ENCODE measurements at places on chromosomes 2 and 18.

DNA sequence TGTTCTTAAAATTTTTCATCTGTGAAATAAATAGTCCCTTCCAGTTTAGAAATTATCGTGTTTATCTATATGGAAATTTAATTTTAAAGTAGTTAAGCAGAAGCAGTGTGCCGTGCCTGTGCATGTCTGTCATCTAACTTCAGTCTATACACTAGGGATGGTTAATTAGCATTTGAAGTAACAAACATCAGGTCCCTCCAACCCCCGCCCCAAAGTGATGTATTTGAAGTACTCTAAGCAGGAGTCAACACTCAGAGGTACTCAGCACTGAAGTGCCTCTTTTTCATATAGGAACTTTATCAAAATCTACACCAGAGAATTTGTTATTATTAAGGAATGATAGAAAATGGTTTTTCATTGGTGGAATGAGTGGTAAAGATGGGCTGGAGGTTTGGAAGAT is 33.0 kb downstream of the LANCL1 start:
- no peak overlapping the region for H3K27ac ChIP-seq
- no peaks in the 10 kb centered on the region for H3K27me3 ChIP-seq
- H3K4me3 ChIP-seq = no peak overlapping the region
- H3K36me3 ChIP-seq = peaks cover 28% of the 10 kb centered on the region

DNA sequence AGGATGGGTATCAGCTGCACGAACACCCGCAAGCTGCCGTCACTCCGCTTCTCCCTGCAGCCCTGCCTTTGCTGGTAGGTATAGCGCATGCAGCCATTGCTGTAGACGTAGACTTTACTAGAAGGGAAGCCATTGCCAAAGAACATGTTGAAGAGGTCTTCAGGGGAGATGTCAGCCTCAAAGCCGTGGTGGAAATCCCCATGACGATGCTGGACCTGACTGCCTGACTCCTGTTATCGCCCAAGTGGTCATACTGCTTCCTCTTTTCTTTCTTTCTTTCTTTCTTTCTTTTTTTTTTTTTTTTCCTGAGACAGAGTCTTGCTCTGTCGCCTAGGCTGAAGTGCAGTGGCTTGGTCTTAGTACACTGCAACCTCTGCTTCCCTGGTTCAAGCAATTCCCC is 68.7 kb upstream of the SPRED2 start:
- no peak overlapping the region for H3K4me3 ChIP-seq
- peaks cover 17% of the 10 kb centered on the region for H3K27me3 ChIP-seq
- no peak overlapping the region for H3K27ac ChIP-seq
- no peaks in the 10 kb centered on the region for H3K36me3 ChIP-seq

GRCh38 chr2:71166812-71167211 is 36.4 kb downstream of the MPHOSPH10 start:
- H3K4me1 ChIP-seq = peaks cover 7% of the 10 kb centered on the region
- H3K36me3 ChIP-seq = no peaks in the 10 kb centered on the region
- no peak overlapping the region for H3K27ac ChIP-seq
- H3K4me3 ChIP-seq = no peak overlapping the region
- DNase-seq = no peak
- no peaks in the 10 kb centered on the region for H3K27me3 ChIP-seq

DNA sequence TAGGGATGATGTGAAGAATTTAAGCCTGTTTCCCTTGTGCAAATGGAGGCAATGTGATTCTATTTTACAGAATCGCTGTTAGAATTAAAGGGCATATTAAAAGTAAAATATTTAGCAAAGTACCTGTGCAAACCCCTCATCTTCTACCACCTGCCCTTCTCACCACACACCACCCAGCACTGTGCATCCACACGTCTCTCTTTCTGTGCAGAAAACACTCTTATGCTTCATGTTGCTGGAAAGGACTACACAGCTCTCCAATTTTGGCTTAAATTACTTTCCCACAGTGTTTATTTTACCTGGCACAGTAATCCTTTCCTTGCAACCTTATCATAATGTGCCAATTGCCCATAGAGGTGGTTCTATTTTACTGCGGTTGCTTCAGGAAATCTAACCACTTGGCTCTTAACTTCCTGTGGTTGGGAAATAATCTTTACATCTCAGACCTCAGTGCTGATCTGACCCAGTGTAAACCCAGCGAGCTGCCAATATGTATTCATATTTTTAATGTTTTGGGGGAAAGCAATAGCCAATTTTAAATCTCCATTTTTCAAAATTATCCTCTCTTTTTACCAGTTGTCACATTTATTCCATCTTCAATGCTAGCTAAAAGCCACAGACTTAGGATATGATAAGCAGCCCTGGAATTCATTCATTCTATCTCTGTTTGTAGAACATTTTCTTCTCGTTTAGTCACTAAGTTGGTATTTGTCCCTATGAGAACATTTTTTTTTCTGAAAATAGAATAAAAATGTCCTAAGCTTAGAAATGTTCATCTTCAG is 250.9 kb downstream of the DSEL start:
- H3K4me3 ChIP-seq = peak overlapping the region; percentile 11
- DNase-seq = no peak
- H3K27ac ChIP-seq = no peak overlapping the region
- H3K4me1 ChIP-seq = peaks cover 38% of the 10 kb centered on the region

- H3K27me3 ChIP-seq = no peaks in the 10 kb centered on the region
- H3K27ac ChIP-seq = no peak overlapping the region
- DNase-seq = no peak
- H3K4me1 ChIP-seq = peaks cover 14% of the 10 kb centered on the region
- no peaks in the 10 kb centered on the region for H3K36me3 ChIP-seq
Observed at GRCh38 chr2:218169757-218170546, 3.2 kb upstream of the CXCR1 start.

DNA sequence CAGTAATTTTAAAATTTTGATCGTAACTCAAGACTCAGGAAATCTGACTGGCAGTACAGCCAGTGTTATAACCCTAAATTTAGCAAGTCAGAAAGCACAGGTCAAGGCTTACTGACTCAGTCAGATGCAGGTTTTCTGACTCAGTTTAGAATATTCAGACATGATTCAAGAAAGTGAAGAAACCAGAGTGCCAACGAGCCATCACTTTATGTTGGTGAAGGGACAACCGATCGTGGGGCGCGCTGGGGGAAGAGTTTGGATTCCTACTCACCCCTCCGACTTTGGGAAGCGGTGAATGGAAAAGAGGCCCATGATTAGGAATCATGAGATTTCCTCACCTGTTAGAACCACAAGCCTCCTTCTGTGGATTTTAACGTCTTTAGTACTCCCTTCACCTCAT is 998 bp downstream of the RNF149 start:
- H3K36me3 ChIP-seq = peaks cover 3% of the 10 kb centered on the region
- peak overlapping the region; percentile 98 for H3K4me3 ChIP-seq
- DNase-seq = peak; percentile 46
- H3K27me3 ChIP-seq = no peaks in the 10 kb centered on the region

GRCh38 chr2:208757364-208757763 is 350.8 kb downstream of the PTH2R start:
- H3K4me1 ChIP-seq = no peaks in the 10 kb centered on the region
- H3K27me3 ChIP-seq = no peaks in the 10 kb centered on the region

GRCh38 chr18:25177631-25178030 is 174.3 kb downstream of the ZNF521 start:
- no peaks in the 10 kb centered on the region for H3K4me1 ChIP-seq
- no peaks in the 10 kb centered on the region for H3K27me3 ChIP-seq
- DNase-seq = no peak
- H3K4me3 ChIP-seq = no peak overlapping the region
- no peaks in the 10 kb centered on the region for H3K36me3 ChIP-seq

GRCh38 chr2:50612306-50612705 is 419.6 kb downstream of the NRXN1 start:
- no peak overlapping the region for H3K27ac ChIP-seq
- DNase-seq = no peak
- no peaks in the 10 kb centered on the region for H3K36me3 ChIP-seq

- H3K27ac ChIP-seq = no peak overlapping the region
Observed at GRCh38 chr2:64769392-64770044, 115.8 kb upstream of the SERTAD2 start.

DNA sequence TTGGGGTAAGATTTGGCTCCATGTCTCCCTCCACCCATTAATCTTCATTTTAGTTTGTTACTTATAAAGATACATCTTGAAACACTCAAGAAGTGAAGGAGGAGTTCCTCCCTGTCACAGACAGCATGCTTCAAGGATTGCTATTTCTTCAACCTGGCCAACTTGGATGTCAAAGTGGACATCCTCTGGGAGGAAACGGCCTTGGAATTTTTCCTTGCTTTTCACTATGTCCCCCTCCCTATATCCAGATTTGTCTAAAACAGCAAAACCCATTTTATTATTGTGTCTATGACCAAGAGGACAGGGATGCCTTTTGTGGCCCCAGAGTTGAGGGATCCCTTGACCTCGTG is 242.9 kb downstream of the LPIN1 start:
- no peak for DNase-seq
- no peaks in the 10 kb centered on the region for H3K36me3 ChIP-seq
- no peak overlapping the region for H3K4me3 ChIP-seq
- no peak overlapping the region for H3K27ac ChIP-seq

- H3K27me3 ChIP-seq = peaks cover 7% of the 10 kb centered on the region
- H3K4me3 ChIP-seq = no peak overlapping the region
- no peaks in the 10 kb centered on the region for H3K4me1 ChIP-seq
- no peak overlapping the region for H3K27ac ChIP-seq
- no peak for DNase-seq
- H3K36me3 ChIP-seq = no peaks in the 10 kb centered on the region
Observed at GRCh38 chr2:120809151-120809550, 73.5 kb downstream of the GLI2 start.

DNA sequence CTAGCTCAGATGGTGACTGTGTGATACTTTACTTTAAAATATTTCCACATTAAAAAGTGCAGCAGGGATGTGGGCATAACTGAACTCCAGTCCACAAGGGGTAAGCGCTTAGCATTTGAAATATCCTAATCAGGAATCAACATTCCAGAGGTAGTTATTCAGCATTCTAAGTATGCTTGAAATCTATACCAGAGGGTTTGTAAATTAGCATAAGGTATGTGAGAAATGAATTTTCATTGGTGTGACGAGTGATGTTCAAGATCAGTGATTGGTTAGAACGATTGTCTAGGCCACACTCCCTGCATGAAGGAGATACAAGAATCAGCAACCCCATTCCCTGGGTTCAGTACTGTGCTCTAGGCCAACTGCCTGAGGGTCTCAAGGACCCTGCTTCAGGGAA is 42.6 kb downstream of the MAPK4 start:
- no peak overlapping the region for H3K4me3 ChIP-seq
- peaks cover 15% of the 10 kb centered on the region for H3K27me3 ChIP-seq
- H3K36me3 ChIP-seq = no peaks in the 10 kb centered on the region
- DNase-seq = no peak
- no peaks in the 10 kb centered on the region for H3K4me1 ChIP-seq

DNA sequence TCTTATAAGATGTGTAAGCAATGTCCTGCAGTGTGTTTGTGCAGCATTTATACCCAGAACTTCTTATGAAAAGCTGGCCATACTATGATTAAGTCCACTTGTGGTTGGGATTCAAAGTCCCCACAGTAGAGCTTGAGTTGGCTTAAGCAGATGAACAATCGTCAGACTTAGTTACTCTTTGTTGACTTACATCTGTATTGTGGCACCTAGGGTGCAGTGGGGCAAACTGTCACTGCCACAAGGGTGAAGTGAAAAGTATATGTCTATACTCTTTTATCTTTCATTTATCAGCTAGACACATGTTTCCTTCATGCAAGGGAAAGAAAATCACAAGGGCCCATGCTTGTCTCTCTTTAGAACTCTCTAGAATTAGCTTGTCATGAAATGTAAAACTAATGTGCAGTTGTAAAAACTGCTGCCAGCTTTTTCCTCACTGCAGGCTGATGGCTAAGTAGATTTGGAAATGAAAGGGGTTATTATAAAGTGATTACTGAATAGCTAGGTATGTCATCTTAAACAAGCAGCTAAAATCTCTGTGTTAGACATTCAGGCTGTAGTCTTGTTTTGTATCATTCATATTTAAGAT is 474.5 kb downstream of the PTPRM start:
- no peak for DNase-seq
- no peaks in the 10 kb centered on the region for H3K36me3 ChIP-seq
- no peaks in the 10 kb centered on the region for H3K27me3 ChIP-seq
- no peak overlapping the region for H3K27ac ChIP-seq

DNA sequence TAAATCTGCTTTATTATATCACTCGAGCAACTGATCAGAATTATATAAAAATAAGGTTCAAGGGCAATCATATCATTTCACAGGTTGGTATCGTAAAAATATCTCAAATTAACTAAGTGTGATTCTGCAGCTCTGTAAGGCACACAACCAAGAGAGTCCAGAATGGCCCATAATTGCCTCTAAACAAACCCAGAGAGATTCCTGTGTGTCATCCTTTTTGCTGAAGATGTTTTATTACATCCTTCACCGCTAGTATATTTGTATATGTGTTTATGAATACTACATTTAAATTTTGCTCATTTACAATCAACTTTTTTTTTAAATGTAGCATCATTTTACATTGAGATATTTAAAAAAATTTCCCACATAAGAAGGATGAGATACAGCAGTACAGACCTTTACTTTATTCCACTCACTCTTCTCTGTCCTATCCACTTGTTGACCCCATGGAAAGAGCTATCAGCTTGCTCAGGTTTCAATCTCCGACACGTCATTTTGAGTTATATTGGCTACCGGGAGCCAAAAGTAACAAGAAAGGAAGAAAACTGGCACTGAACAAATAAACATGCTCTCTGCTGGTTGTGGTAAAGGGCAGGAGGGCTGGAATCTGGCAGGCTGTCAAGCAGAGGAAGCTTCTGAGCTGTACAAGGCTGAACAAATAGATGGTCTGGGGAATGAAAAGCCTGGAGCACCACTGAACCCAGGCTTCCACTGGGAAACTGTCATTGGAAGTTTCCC is 23.1 kb downstream of the PLA2R1 start:
- peaks cover 7% of the 10 kb centered on the region for H3K27me3 ChIP-seq
- H3K27ac ChIP-seq = no peak overlapping the region
- H3K4me3 ChIP-seq = no peak overlapping the region
- DNase-seq = no peak

DNA sequence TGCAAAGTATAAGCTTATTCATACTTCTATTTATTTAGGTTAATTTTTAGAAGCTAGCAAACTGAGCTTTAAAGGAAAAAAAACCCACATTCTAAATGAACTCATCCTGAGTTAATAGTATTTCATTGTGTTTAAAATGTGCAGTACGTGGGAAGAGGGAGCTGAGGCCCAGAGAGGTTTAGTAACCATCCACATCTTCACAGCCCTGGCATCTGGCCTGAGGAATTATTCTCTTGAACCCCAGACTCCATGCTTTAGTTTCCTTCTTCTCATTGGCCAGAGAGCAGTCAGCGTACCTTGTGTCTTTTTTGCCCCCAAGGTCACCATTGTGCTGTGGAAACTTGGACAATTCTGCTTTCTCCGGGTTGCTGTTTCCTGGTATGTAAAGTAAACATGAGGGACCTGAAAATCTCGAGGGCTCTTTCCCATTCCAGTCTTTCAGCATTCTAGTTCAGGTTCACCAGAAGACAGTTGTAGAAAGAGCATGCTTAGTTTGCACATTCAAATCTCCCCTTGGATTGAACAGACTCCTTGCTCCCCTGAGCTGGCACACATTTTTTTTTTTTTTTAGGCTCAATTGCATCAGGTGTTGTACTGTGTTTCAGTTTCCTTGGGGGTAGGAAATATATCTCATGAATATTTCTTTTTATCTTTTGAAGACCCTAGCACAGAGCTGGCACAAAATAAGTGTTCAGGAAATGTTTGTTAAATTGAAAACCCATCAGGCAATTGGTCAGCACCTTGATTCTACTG is 81.4 kb downstream of the MYCN start:
- no peaks in the 10 kb centered on the region for H3K36me3 ChIP-seq
- DNase-seq = no peak
- no peak overlapping the region for H3K4me3 ChIP-seq
- H3K27me3 ChIP-seq = peaks cover 14% of the 10 kb centered on the region
- peaks cover 6% of the 10 kb centered on the region for H3K4me1 ChIP-seq

GRCh38 chr2:71045865-71046548 is 22.4 kb upstream of the NAGK start:
- H3K4me3 ChIP-seq = no peak overlapping the region
- no peaks in the 10 kb centered on the region for H3K27me3 ChIP-seq
- H3K4me1 ChIP-seq = peaks cover 13% of the 10 kb centered on the region

Measured in activated T-cell treated with anti-CD3 and anti-CD28 coated beads, Interleukin-2, amount 50 U/mL, for 72 hours (primary cell).